ENCODE measurements at places on chromosomes 1 and 21.
A peak's percentile ranks its signal among the peaks of the same experiment; 100 is the strongest.

GRCh38 chr1:33331444-33332356 is 10.8 kb upstream of the A3GALT2 start:
- DNase-seq: no peak

DNA sequence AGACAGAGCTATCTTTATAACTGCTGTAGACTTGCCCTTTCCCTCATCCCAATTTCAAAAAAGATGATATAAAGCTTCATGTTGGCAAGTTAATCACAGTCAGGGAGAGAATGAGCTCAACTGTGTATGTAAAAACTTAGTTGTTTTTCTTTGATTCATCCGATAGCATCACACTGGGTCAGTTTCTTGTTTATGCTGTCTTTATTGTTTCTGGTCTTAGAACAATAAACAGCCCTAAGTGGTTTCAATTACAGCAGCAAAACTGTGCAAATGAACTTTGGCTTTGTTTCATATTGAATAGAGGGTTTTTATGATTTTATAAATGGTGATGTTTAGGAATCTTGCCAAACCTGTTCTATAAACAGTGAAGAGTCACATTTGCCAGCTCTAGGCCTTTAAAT is 423.8 kb upstream of the CXADR start:
- no peak for DNase-seq

DNA sequence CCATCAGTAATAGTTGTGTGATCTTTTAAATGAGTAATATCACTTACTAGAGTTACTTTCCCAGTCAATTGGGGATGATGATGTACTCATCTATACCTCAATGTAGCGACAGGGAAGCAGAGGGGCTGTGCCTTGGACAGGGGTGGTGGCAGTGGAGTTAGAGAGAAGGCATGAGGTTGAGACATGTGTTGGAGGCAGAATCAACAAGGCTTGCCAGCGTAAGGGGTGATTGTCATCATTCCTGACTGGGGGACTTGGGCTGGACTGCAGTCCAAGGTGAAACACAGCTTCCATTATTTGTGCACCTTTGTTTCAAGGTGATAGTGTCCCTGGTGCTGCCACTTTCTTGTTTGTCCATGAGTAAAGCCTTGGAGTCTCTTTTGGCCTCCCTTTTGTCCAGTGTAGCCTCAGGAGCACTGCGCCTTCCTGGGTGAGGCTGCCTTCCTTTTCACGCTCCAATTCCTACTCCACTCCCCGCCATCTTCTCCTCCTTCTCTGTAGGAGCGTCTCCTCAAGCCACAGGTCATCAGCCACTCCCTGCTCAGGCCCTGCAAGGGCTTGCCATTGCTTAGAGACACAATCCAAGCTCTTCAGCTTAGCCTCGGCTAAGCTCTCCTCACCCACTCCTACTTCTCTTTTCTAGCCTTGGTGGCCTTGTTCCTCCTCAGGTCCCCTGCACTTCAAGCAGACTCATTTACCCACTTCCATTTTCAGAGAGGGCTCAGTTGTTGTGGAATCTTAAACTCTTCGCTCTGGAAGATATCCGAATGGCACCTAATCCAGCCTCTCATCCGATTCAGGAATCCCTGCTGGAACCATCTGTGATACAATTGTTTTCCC is 77.6 kb upstream of the CD34 start:
- DNase-seq: no peak

- no peak for DNase-seq
Measured at GRCh38 chr1:117244306-117244705, 33.6 kb upstream of the VTCN1 start.

DNA sequence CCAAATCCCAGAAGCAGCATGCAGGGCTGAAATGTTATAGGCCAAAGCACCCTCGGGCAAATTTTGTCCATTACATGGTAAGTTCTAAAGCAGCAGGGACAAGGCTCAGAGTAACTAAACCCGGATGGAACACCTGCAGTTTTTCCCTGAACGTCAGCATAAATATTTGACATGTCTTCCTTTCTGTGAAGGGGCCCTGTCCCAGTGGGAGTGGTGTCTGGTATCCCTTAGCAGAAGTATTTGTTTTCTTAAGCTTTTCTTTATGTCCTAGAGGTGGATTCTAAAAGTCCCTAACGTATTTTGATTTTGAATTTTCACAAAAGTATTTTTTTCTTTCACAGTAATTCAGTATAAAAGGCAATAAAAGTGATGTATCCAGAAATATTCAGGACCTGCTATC is 223.9 kb downstream of the ST6GALNAC3 start:
- no peak for DNase-seq

DNA sequence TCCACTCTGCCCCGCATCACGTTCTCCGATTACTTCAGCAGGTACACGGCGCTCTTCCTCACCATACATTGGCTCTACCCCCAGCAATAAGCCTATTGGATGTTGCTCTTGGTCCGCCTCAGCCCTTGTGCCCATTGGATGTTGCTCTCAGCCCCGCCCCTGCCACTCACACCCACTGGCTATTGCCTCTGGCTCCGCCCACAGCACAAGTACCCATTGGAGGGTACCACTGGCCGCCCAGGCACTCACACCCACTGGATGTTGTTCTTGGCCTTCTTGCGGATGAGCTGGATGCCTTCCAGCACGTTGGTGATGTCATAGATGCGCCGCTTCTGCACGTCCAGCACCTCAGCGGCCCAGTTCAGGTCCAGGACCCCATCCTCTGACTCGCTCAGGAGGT is 9.4 kb downstream of the E2F2 start:
- DNase-seq: no peak

DNA sequence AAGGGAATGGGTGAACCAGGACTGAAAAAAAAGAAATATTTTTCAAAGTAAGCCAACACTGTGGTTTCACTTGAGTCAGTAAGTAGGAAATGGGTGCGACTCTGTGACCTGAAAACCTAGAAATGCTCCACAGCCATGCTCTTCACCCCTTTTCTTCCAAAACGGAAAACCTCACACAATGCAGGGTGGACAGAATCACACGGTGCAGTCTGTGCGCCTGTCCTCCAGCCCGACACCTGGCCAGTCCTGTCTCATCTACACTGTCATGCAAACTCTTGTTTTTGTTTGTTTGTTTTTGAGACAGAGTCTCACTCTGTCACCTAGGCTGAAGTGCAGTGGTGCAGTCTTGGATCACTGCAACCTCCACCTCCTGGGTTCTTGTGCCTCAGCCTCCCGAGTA is 53.3 kb downstream of the B3GALT5 start:
- DNase-seq: no peak

- no peak for DNase-seq
Measured at GRCh38 chr1:229758101-229759036, 132.3 kb downstream of the URB2 start.

GRCh38 chr1:169933984-169934725 is 40.5 kb upstream of the SCYL3 start:
- DNase-seq: no peak

DNA sequence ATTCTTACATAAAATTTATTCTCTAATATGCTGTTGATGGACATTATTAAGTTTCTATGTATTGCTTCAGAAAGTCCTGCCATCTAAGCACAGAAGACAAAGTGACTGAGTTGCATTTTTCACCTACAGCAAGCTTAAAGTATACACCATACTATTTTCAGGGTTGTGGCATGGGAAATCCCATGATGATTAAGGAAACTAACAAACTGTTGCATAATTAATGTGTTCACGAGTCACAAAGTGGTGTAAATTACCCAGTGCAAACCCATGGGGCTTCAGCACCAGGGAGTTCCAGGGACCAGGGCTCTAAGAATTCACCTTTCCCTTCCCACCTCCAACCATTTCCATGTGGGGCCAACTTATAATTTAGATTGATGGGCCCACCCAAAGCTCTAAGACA is 81.9 kb upstream of the NR5A2 start:
- DNase-seq: no peak

GRCh38 chr1:8343464-8344001 is 25.6 kb downstream of the SLC45A1 start:
- DNase-seq: no peak

- DNase-seq: peak; percentile 70
Measured at GRCh38 chr1:88935522-88936222, 44.3 kb upstream of the GTF2B start.

GRCh38 chr1:204207136-204207616 is 6.6 kb downstream of the GOLT1A start:
- DNase-seq: peak; percentile 26

DNA sequence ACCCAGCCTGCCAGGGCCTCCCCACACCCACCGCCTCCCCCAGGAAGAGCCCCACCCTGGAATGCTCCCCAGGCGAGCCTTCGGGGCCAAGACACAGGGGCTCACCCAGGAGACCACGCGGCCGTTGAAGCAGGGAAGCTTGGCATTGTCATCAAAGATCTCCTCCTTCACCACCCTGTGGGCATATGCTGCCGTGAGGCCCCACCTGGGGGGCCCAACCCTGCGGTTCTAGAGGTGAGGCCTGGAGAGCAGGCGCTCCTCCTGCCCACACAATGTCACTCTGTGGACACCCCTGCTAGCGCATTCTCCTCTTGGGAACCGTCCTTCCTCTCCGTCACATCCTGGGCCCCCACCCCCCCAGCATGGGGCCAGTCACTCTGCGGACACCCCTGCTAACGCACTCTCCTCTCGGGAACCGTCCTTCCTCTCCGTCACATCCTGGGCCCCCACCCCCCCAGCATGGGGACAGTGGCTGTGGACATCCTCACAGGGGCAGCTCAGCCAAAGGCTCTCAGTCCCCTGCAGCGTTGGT is 6.6 kb downstream of the DVL1 start:
- no peak for DNase-seq

GRCh38 chr1:110288111-110288510 is 51.1 kb upstream of the RBM15 start:
- DNase-seq: no peak

DNA sequence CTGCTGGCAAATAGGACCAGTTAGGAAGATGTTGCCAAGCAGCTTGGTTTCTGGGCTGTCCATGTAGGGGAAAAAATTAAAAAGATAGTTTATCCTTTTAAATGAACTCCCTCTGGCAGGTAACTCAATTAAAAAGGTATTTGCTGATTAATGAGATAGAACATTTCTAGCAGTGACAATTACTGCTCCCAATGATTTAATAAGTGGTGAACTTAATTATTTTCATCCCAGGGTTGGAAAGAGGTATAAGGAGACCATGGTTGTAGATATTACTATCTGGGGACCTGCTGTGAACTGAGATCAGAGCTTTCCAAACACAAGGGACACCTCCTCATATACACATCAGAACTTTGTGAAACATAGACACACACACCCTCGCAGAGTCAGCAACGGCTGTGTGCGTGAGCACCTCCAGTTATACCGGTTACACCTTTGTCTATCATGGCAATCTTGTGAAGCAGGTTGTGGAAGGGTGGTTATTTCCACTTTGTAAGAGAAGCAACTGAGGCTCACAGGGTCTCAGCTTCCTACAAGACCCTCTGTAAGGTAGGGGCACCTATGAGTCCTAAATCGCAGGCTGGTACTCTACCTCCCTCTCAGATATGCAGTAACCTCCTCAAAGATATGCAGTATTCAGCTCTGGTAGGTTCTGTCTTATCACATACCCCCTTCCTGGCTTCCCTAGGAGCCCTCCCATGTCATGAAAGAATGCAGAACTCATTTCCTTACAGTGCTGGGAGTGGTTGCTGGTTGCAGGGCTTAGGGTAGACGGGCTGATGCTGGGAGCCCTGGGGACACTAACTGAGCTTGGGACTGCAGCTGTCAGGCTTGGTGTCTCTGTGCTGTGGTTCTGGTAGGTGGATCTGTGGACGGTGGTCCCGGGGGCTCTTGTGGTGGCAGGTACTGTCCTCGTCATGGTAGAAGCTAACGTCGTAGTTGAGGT is 18.5 kb upstream of the MAGOH start:
- DNase-seq: no peak
